ENCODE measurements at places on chromosomes 3 and 15.

DNA sequence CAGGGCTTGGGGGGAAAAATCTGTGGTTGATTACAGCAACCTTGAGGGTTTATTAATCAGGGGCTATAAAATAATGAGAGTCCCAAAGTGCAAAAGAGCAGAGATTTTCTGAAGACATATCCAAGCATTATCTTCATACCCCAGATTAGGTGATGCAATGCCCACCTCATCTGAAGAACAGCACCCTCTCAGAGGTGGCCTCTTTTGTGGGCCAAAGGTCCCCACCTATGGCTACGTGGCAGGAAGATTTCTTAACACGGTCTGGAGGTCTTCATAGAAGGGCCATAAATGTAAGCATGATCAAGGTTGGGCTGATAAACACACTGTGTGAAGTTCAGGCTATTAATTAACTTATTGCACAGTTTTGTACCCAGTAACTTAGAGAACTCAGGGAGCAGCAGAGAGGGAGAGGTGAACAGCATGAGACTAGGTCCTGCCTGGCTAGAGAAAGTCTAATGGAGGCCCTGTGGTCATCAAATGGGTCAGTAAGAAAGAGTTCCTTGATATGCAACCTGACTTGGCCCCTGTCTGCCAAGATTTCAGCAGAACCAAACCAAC, 29.6 kb upstream of the RBP2 start:
- DNase-seq, result no peak

DNA sequence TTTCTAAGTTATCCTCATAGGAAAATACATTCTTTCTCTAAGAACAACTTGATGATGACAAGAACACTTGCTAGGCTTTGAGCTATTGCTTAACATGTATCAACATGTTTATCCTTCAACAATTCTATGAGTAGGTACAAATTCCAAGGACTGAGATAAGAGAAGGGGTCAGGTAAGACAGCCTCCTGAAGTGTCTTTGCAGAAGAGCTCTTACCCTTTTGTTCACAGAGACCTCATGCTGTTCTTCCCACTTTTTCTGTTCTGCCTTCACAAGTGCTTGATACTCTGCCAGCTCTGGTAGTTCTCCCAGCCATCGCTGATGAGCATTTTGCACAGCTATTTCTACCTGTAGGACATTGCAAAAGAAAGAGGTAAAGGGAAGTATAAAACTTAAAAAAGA, 50.9 kb downstream of the CEP152 start:
- no peak for DNase-seq

DNA sequence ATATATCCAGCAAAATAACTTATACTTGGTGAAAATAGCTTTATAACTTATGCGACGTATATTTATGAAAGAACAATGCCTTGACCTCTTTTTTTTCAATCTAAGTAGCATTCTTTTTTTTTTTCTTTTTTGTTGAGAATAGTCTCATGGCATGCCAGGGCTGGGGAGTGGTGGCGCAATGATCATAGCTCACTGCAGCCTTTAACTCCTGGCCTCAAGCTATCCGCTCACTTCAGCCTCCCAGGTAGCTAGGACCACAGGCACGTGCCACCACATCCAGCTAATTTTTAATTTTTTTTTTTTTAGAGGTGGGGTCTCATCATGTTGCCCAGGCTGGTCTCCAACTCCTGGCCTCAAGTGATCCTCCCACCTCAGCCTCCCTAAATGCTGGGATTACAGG, 43.5 kb downstream of the RAB8B start:
- DNase-seq, result no peak

- no peak for DNase-seq
Measured at GRCh38 chr3:193851941-193852674, 259.1 kb downstream of the OPA1 start.

- DNase-seq, result no peak
Measured at GRCh38 chr15:41928100-41928499, 34.2 kb upstream of the SPTBN5 start.

- DNase-seq, result no peak
Measured at GRCh38 chr15:36803773-36804172, 224.3 kb downstream of the CDIN1 start.

DNA sequence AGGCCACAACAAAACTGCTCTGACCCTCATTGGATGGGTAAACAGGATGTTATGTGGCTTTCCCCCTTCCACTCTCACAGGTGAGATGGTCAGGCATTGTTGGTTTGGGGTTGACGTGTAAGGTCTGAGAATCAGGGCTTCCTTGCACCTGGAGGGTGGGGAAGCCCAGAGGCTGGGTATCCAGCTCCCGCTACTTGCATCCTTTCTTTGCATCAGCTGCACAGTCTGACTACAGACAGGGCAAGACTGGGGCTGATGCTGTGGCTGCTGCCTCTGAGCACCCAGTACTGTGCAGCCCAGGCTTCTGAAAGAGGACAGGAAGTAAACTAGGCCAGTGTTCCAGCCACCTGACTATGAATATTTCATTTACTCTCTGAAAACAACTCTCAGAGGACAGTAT, 58.0 kb upstream of the ATP2B2 start:
- no peak for DNase-seq

DNA sequence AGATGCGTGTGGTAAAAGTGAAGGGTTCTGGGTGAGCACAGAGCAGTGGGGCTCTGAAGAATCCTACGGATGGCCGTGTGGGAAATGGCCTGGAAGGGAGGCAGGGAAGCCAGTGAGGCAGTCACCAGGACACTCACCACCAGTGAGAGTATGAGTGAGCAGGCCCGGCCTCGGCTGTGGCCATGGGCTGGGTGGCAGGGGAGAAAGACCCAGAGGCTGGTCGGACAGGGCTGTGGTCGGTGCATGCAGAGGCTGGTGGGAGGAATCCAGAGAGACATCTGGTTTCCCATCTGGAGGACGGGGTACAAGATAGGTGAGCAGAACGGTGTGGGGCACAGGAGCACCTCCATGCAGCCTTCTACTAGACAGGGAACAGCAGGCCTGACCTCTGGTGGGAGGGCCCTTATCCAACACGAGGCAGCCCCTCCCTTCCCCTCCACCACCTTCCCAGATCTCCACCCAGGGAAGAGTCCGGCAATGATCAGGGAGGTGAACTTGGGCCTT, 10.1 kb downstream of the PCSK6 start:
- DNase-seq, result no peak

GRCh38 chr15:57156210-57156884, 220.0 kb upstream of the CGNL1 start:
- DNase-seq, result no peak

DNA sequence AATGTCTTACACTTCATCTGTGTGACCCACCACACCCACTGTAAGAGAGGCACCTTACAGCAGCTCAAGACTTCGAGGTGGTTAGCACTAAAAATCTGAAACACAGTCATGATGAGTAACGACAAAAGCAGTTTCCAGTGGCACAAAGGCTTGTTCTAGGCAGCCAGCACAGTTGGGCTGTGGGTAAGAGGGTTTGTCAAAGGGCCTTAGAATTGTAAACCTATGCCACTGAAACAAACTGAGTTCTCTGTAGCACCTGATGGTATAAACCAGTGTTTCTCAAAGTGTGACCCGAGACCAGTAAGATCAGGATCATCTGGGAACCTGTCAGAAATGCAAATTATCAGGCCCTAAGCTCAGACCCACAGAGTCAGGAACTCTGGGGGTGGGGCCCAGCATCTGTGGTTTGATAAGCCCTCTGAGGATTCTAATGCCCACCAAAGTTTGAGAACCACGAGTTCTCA, 36.5 kb downstream of the DAPK2 start:
- peak; percentile 14 for DNase-seq

DNA sequence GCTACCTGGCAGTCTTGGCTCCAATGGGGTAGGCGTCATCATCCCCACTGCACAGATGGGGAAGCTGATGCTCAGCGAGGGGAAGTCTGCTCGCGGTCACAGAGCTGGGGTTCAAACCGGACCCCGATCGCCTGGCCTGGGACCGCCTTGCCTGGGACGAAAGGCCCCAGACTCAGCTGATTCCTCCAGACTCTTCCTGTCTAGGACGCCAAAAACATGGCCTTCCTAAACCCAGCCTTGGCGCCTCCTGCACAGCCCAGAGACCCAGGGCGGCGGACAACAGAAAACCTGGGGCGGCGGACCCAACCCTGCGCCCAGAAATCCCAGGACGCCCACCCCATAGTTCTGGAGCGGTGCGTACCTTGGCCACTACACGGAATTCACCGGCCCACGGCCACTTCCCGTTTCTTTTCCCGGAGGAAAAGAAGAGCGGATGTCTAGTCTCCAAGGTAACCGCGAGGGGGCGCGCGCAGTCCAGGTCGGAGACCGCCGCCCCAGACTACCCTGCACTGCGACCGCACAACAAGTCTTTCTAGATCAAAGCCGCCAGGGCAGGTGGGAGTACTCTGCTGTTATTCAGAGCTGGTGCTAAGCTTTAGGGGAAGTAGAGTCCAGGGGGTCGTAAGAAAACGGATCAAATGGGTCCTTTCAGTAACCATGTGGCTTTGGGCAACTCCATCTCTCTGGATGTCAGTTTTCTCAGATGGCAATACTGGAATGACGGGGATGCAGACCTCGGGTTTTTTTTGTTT, 4.9 kb upstream of the IL17RD start:
- peak; percentile 62 for DNase-seq
